ENCODE measurements at places on chromosomes 16 and 17.

GRCh38 chr17:47231334-47231733 is 22.2 kb downstream of the MYL4 start:
- DNase-seq, result no peak

DNA sequence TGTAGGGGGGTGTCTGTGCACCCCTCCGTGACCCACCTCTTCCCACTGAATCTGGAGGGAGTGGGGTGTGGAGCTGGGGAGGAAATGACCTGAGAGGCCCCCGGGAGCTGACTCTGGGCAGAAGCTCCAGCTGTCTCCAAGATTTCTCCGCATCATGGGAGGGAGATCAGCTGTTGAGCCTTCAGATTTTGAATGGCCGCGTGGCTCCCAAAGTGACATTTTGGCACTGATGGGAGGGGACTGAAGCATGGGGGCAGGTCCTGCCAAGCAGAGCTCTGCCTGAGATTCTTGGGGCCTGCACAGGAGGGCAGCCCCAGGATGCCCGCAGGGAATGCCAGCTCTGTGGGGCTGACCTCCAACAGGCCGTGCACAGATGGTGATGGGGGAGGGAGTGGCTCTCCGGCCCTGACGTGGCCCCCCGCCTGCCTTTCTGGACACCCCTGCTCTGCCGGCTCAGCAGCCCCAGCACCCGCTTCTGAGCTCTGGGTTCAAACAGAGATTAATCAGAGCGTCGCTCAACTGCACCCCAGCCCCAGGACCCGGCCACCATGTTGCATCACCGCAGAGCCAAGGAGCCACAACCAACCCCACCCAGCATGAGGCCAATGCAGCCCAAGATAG is 25.3 kb upstream of the UBE2I start:
- no peak for DNase-seq

GRCh38 chr16:52515068-52515671 is 31.8 kb downstream of the TOX3 start:
- no peak for DNase-seq

DNA sequence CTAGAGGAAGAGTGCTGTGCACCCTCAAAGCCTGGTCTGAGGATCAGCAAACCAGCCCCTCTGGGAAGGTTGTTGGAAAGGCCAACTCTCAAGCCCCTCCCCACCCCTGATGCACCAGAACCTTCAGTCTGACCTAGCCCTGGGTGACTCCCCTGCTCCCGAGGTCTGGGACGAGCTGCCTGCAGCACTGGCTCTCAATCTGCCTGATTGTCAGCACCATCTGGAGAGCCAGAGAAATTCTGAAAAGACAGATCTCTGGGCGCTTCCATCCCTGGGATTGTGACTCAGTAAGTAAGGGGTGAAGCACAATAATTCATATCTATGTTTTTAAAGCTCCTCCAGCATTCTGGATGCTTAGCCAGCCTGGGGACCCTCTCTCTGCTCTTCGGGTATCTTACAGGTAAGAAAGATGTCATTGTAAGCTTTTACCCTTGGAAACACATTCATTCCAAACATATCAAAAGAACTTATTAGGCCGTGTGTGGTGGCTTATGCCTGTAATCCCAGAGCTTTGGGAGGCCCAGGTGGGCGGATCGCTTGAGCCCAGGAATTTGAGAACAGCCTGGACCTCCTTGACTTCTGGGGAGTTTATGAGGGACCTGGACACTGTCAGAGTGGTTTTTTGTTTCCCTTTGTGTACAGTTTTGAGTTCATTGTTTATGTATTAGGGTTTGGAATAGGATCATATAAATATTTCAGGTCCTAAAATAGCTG is 147.5 kb downstream of the KCNJ12 start:
- no peak for DNase-seq

DNA sequence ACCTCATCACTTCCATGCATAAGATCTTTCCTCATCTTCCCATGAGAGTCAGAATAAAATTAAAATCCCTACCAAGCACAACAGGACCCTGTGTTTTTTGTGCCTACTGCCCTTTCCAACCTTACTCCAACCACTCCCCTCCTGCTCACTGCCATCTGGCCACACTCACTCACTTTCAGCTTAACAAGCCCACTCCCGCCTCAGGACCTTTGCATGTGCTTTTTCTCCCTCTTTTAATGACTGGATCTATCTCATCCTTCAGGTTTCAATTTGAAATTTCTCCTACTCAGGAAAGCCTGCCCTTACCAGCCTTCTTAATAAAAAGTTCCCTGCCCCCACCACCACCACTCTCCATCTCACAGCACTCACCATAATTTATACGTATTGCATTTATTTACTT is 14.7 kb downstream of the C17orf67 start:
- DNase-seq, result no peak

Measured in activated CD4-positive, alpha-beta T cell treated with anti-CD3 and anti-CD28 coated beads, Interleukin-2, Interleukin-4, amounts not matched to agents 100 ng/mL and 50 ng/mL, durations not matched to agents 16 hours and 8 hours (primary cell).